ENCODE measurements at places on chromosomes 13 and 19.

- DNase-seq, result no peak
These were observed 790.3 kb upstream of the SLITRK1 start for GRCh38 chr13:84672616-84673015.

DNA sequence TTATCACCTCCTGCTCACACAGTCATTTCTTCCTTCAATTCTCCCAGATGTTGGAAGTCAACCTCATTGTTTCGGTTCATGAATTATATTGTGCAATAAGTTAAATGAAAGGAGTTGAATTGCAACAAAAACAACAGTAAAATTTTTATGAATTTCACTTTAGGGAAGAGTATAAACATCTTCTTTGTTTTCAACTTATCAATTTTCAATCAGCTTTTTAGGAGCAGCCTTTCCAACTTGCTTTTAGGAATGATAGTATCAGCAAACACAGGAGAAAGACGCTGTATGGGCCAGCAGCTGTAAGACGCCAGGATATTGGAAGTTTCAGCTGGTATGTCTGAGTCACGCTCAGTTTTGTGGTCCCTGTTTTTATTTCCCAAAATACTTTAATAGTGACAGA lies 132.5 kb upstream of the ARGLU1 start:
- DNase-seq, result no peak

DNA sequence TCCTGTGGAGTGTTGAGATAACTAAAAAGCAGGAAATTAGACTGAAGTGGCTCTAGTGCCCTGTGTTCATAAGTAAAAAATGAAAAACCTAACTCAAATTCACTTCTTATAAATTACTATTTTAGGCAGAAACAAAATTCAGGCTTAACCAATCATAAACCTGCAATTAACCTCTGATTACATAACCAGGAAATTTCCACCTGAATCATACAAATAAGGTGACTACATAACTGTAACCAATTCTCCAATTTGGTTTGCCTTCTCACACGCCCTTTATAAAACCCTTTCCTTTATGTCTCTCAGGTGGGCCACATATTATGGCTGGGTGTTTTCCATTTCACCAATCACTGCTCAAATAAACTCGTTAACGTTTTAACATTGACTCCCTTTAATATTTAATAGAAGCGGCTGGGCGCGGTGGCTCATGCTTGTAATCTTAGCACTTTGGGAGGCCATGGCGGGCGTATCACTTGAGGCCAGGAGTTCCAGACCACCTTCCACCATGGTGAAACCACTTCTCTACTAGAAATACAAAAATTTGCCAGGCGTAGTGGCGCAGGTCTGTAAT lies 22.9 kb upstream of the ZNF724 start:
- DNase-seq, result no peak

- no peak for DNase-seq
These were observed 89.8 kb upstream of the SOX1 start for GRCh38 chr13:111977179-111977506.

- no peak for DNase-seq
These were observed 97.9 kb downstream of the KDM4B start for GRCh38 chr19:5066768-5067167.
